Stimulated activated naive CD4-positive, alpha-beta T cell treated with Interleukin-2 at 50 U/mL for 16 hours (primary cell): ENCODE measurements at places on chromosomes 11 and 22.

GRCh38 chr11:35363854-35364780, 55.2 kb downstream of the SLC1A2 start:
- no peak for DNase-seq

DNA sequence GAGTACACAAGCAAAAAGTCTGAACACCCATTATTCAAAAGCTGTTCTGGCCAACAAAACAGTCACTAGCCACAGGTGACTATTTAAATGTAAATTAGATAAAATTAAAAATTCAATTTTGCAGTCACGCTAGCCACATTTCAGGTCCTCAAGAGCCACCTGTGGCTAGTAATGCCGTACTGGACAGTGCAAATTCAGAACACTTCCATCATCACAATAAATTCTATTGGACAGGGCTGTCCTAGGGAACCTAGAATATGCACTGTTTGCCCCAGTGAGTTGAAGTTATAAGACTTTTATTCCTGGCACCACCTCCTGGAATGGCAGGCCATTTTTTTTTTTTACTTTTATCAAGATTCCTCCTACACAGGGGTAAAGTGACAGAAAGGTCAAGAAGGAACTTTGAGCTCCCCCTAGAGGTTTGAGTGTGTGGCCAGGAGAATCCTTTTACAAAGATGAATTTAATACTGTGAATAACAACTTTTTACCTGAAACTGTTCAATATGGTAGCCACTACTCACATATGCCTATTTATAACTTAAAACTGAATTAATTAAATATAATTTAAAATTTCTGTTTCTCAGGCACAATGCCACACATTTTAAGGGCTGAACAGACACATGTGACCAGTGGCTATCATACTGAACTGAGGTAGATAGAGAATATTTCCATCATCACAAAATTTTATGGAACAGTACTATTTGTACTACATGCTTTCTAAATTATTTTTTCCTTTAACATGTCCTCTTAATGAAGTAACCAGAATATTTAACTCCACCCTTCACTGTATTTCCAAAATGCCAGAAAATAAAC, 6.5 kb downstream of the MSANTD2 start:
- no peak for DNase-seq

DNA sequence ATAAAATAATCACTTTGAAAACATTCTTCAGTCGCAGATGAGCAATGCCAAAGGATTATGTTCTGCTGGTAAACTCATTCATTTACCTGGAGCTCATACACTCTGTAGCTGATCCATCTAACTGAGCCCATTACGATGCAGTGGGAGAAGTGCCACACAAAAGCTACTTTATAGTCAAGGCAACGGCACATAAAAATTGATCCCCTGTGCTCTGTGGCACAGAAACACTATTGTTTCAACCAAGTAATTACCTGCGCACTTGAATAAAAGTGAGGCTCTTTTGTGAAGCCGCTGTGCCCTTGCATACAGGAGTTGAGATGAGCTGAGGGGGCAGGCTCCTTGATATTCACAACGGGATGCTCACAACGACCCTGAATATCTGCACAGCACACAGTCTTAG, 7.2 kb downstream of the DKK3 start:
- DNase-seq, result no peak

GRCh38 chr22:32341122-32341740, 16.4 kb upstream of the RFPL3 start:
- DNase-seq, result no peak

GRCh38 chr11:79437278-79437980, 3.4 kb downstream of the TENM4 start:
- no peak for DNase-seq

DNA sequence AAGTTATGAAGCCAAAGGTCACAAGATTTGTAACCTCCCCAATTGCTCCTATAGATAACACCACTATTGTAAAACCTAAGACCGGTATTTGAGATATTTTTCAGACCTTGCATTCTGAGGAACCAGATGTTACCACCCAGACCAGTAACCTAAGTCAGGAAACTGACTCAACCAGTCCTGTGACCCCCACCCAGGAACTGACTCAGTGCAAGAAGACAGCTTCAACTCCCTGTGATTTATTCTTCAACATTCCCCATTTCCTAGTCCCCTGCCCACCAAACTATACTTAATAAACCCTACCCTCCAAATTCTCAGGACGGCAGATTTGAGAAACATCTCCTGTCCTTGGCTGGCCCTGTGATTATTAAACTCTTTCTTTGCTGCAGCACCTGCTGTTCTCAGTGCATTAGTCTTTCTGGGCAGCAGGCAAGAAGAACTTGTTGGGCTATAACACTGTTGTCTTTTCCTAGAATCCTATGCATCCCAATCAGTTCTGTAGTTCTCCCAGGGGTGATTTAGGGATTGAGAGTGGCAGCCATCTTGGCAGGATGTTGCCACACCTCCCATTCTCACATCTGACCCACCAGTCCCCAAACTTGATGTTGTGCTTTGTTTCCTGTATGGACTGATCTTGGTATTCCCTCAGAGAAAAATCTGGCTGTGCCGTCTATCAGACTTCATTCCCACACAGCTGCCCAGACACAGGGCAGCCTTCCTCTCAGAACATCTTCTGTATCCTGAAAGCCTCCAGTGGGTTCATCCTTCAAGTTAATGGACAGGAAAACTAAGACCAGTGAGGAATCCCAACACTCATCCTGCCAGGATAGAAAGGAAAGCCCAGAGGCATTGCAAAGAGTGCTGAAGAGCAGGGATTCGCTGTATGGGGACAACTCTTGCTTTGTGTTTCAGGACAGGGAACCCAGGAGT, 104.0 kb downstream of the PDE2A start:
- DNase-seq, result no peak

- no peak for DNase-seq
These were observed 562 bp downstream of the FOLR3 start for GRCh38 chr11:72135891-72136683.

DNA sequence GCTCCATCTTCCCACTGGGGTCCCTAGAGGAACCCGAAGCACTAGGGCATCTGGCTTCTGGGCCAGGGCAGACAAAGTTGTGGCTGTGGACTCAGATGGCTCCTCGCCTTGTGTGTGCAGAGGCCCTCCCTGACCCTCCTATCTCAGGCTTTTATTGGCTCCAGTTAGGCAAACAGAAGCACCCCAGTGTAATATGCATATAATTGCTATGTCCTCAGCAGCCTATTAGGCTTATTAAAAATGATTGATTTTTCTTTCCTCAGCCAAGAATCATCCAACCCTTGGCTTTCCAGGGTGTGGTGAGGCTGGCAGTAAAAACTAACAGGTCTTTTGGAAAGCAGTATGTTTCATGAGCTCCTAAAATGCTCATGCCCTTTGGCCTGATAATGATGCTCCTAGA, 22.3 kb downstream of the UPB1 start:
- no peak for DNase-seq

DNA sequence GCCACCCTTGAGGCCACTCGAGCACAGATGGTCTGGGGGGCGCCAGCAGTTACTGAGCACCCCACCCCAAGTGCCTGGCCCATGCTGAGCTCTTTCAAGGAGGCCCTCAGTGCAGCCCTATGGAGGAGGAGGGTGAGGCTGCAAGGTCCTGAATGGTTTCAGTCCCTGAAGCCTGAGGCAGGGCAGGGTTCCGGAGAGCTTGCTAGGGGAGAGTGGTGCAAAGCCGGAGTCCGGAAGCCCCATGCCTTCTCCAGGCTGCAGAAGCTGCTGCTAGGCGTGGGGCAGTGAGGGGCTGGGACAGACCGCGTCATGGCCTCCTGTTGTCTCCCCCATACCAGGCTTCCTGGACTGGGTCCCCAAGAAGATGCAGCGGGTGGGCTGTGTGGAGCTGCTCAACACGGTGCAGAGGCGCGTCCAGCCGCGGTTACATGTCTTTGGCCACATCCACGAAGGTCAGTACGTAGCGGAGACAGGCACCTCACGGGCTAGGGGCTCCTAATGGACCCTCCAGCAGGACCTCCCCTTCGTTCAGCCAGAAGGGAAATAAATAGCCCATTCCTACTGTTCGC, 90.6 kb downstream of the MPPED1 start:
- no peak for DNase-seq
